A549 treated with Hydrocortisone at 1 μM for 4 hours (cell line): ENCODE measurements at places on chromosomes 2 and 18. TPM values are rescaled to one million over a fixed set of nuclear protein-coding genes. Genes with fewer than 3 reads are reported as not detected.

PXDN gene
- 10.4 to 16.9 TPM (median 16.2 TPM) in 5 replicates for total RNA-seq

FBXO48 gene
- total RNA-seq, result 0.45 to 0.59 TPM (median 0.56 TPM) in 5 replicates

FZD7 gene
- 5.6 to 6.5 TPM (median 6.2 TPM) in 5 replicates for total RNA-seq

OR6B2 gene
- not detected in 5 replicates for total RNA-seq

IL18R1 gene
- total RNA-seq, result 1.0 to 1.4 TPM (median 1.2 TPM) in 5 replicates

FOXD4L1 gene
- total RNA-seq, result 0.21 to 0.55 TPM (median 0.29 TPM) in 5 replicates

PLGLB1 gene
- 0.36 to 0.82 TPM (median 0.49 TPM) in 5 replicates for total RNA-seq

CCDC141 gene
- total RNA-seq, result 0.01 TPM in 1 of 5 replicates, not detected in the others

CHST9 gene
- not detected in 5 replicates for total RNA-seq

TMBIM1 gene
- total RNA-seq, result 123 to 148 TPM (median 135 TPM) in 5 replicates

GAD1 gene
- 0.36 to 0.63 TPM (median 0.54 TPM) in 5 replicates for total RNA-seq

C2orf72 gene
- total RNA-seq, result 6.0 to 8.7 TPM (median 6.9 TPM) in 5 replicates

CYTIP gene
- 0.09 to 0.22 TPM (median 0.20 TPM) in 3 of 5 replicates, not detected in the others for total RNA-seq

GPBAR1 gene
- total RNA-seq, result 0.14 to 0.29 TPM (median 0.18 TPM) in 5 replicates

SAG gene
- total RNA-seq, result not detected in 5 replicates

IL36G gene
- not detected in 5 replicates for total RNA-seq

CIB4 gene
- total RNA-seq, result 0.16 to 0.40 TPM (median 0.24 TPM) in 3 of 5 replicates, not detected in the others

SPAST gene
- total RNA-seq, result 9.5 to 19.5 TPM (median 14.5 TPM) in 5 replicates

FLACC1 gene
- 0.16 to 0.46 TPM (median 0.17 TPM) in 5 replicates for total RNA-seq

MC4R gene
- total RNA-seq, result not detected in 5 replicates

PJVK gene
- 1.5 to 2.2 TPM (median 1.5 TPM) in 5 replicates for total RNA-seq

PLCL1 gene
- total RNA-seq, result 0.01 TPM in 1 of 5 replicates, not detected in the others

RUFY4 gene
- total RNA-seq, result 0.09 TPM in 1 of 5 replicates, not detected in the others

DOCK10 gene
- 21.5 to 37.1 TPM (median 22.0 TPM) in 5 replicates for total RNA-seq

CCDC178 gene
- not detected in 5 replicates for total RNA-seq

SLC16A14 gene
- total RNA-seq, result 0.75 to 1.4 TPM (median 0.83 TPM) in 5 replicates

INHBB gene
- total RNA-seq, result 23.3 to 28.9 TPM (median 25.9 TPM) in 5 replicates

MC2R gene
- total RNA-seq, result not detected in 5 replicates

DQX1 gene
- total RNA-seq, result 0.03 to 0.10 TPM (median 0.07 TPM) in 4 of 5 replicates, not detected in the other

YES1 gene
- total RNA-seq, result 16.6 to 32.6 TPM (median 21.2 TPM) in 5 replicates

LRRTM4 gene
- total RNA-seq, result not detected in 5 replicates

PMAIP1 gene
- total RNA-seq, result 12.0 to 16.3 TPM (median 14.8 TPM) in 5 replicates

RAB6C gene
- total RNA-seq, result not detected in 5 replicates

INPP1 gene
- 32.7 to 38.1 TPM (median 36.2 TPM) in 5 replicates for total RNA-seq

SGO2 gene
- 10.8 to 17.5 TPM (median 13.2 TPM) in 5 replicates for total RNA-seq

FOXI3 gene
- total RNA-seq, result 0.05 to 0.09 TPM (median 0.05 TPM) in 4 of 5 replicates, not detected in the other

TUBA4A gene
- 251 to 336 TPM (median 266 TPM) in 5 replicates for total RNA-seq

RNF25 gene
- 44.9 to 50.7 TPM (median 47.7 TPM) in 5 replicates for total RNA-seq

TGIF1 gene
- 72.4 to 114 TPM (median 102 TPM) in 5 replicates for total RNA-seq

PAX3 gene
- not detected in 5 replicates for total RNA-seq

RAPH1 gene
- 5.6 to 8.6 TPM (median 7.1 TPM) in 5 replicates for total RNA-seq

CXCR1 gene
- total RNA-seq, result not detected in 5 replicates
